Activated CD4-positive, alpha-beta T cell treated with anti-CD3 and anti-CD28 coated beads, Interleukin-2, amount 10 ng/mL, durations not matched to agents 7 days and 5 days (primary cell): ENCODE measurements at places on chromosomes 12 and 14. TPM values are rescaled to one million over a fixed set of nuclear protein-coding genes. Genes with fewer than 3 reads are reported as not detected.

Gene NKX2-1
- total RNA-seq = not detected

Gene RNASE2
- total RNA-seq = not detected

GRCh38 chr14:101116486-101117130, 213.1 kb upstream of the RTL1 start:
- no peak overlapping the region for H3K27ac ChIP-seq
- no peak overlapping the region for H3K4me3 ChIP-seq
- no peaks in the 10 kb centered on the region for H3K36me3 ChIP-seq
- H3K27me3 ChIP-seq = peaks cover 5% of the 10 kb centered on the region

DNA sequence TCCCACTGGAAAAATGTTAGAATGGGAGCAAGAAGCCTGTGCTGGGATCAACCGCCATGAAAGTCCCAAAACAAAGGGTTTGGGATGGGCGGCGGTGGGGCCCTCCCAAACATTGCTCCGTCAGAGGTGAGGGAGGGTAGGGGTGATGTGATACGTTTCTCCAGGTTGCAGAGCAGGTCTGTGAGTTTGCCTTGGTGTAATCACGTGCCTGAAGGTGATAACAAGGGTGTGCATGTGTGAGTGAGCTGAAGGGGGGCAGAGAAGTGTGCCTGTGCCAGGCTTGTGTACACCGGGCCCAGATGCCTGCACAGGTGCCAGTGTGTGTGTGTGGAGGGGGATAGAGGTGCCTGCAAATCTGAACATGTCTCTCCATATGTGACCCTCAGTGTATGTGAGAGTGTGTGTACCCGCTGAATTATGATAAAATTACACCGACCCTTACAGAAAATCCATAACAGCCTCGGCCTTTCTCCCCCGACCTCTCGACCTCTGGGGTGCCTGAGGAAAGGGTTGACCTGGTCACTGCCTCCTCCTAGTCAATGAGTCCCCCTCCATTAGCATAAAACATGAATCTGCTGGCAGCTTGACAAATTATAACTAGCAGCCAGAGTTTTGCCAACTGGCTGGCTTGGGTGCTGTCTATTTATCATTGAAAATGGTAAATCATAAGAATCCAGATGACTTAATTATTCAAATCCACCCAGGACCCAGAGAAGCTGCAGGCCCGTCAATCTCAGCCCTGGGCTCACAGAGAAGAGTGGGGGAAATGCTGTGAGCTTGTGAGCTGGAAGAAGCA, 55.6 kb downstream of the SMUG1 start:
- DNase-seq = no peak
- H3K27me3 ChIP-seq = peaks cover 69% of the 10 kb centered on the region
- no peak overlapping the region for H3K27ac ChIP-seq

- DNase-seq = peak; percentile 28
- peak overlapping the region; percentile 78 for H3K27ac ChIP-seq
- H3K27me3 ChIP-seq = peaks cover 50% of the 10 kb centered on the region
- peaks cover 5% of the 10 kb centered on the region for H3K36me3 ChIP-seq
These were observed 417 bp downstream of the GLS2 start for GRCh38 chr12:56487448-56488040.

DNA sequence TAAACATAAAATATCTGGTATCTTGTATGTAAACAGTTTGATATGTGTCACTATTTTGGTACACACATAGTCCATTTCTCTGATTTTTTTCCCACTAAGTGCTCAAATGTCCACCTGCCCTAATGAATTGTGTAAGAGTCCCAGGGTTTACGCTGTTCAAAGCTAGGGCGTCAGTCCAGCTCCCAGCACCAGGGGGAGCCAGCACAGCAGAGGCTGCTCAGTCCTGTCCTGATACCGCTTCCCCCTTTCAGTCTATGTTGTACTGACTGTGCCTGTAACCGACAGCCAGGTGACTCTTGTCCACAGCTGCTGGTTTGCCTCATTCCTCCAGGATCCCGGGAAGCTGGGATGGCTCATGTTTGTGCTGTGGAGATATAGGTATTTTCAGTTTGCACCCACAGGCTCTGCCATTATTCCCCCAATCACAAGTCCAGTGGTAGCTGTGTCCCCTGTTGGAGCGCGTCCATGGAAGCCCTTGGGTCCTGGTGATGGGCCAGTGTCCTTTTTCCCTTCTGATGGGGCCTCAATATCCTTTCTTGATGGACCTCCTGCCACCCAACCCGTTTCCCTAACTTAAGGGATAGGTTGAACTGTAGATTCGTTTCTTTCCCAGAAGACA, 242.0 kb downstream of the NEDD1 start:
- H3K4me3 ChIP-seq = no peak overlapping the region
- no peak overlapping the region for H3K27ac ChIP-seq
- H3K4me1 ChIP-seq = peaks cover 4% of the 10 kb centered on the region
- no peaks in the 10 kb centered on the region for H3K36me3 ChIP-seq
- H3K27me3 ChIP-seq = peaks cover 8% of the 10 kb centered on the region
- DNase-seq = peak; percentile 60

DNA sequence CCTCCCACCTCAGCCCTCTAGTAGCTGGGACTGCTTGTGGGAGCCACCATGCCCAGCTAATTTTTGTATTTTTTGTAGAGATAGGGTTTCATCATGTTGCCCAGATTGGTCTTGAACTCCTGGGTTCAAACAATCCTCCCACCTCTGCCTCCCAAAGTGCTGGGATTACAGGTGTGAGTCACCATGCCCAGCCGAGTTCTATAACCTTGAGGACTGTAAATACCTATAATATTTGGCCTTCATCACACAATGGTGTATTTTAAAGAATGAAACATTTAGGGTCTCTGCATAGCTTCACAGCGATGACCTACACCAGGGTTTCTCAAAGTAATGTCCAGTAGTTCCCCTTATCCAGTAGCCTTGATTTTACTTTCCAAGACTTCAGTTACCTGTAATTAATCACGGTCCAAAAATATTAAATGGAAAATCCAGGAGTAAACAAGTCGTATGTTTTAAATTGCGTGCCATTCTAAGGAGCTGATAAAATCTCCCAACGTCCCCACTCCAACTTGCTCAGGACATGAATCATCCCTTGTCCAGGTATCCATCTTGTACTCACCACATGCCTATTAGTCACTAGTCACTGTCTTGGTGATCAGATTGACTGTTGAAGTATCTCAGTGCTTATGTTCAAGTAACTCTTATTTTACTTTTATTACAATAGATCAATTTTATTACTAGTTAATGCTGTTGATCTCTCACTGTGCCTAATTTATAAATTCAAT, 368.2 kb downstream of the BTG1 start:
- H3K27ac ChIP-seq = no peak overlapping the region
- no peak overlapping the region for H3K4me3 ChIP-seq
- peaks cover 3% of the 10 kb centered on the region for H3K36me3 ChIP-seq

- H3K27me3 ChIP-seq = no peaks in the 10 kb centered on the region
- no peak overlapping the region for H3K4me3 ChIP-seq
- no peaks in the 10 kb centered on the region for H3K36me3 ChIP-seq
- H3K27ac ChIP-seq = no peak overlapping the region
- no peak for DNase-seq
- H3K4me1 ChIP-seq = no peaks in the 10 kb centered on the region
These were observed 408.9 kb upstream of the FBXO33 start for GRCh38 chr14:39841088-39841487.

GRCh38 chr12:124388679-124389137, 93.8 kb downstream of the RFLNA start:
- H3K4me1 ChIP-seq = peaks cover 36% of the 10 kb centered on the region
- no peak overlapping the region for H3K27ac ChIP-seq
- no peaks in the 10 kb centered on the region for H3K27me3 ChIP-seq

GRCh38 chr12:5500331-5500659, 68.4 kb downstream of the NTF3 start:
- no peaks in the 10 kb centered on the region for H3K36me3 ChIP-seq
- no peak overlapping the region for H3K4me3 ChIP-seq
- peaks cover 8% of the 10 kb centered on the region for H3K27me3 ChIP-seq
- DNase-seq = no peak
- no peak overlapping the region for H3K27ac ChIP-seq

DNA sequence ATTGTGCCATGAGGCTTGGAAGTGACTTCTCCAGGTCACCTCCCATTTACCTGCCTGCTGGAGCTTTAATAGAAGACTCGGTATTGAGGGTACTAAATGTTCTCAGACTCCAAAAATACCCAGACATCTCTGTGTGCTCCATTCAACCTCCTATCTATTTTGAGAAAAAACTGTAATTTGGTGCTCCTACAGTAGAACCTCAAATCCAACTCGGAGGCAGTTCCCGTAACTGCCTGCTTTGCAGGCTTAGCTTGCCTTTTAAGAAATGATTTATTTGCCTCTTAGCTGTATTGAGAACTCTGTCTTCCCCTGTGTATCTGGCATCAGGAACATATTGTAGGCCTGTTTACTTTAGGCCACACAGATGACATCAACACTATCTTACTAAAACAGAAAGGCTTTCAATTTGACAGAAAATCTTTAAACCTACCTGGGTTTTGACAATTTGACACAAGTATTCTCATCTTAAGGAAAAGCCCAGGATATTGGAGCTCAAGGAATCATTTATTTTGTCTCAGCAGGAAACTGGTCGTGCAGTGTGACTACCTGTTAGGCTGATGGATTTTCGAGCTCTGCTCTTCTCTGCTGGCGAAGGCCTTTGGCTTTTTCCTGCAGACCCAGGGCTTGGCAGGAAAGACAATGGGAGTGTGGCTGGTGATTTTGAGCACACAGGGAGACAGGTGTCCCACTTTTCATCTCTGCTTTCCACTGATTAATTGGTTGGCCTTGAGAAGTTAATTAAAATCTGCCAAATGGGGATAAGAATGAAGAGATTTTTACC, 314.8 kb downstream of the SNAPC1 start:
- H3K36me3 ChIP-seq = no peaks in the 10 kb centered on the region
- H3K27me3 ChIP-seq = peaks cover 4% of the 10 kb centered on the region
- H3K4me1 ChIP-seq = peaks cover 20% of the 10 kb centered on the region
- DNase-seq = no peak

- no peak overlapping the region for H3K4me3 ChIP-seq
- H3K27ac ChIP-seq = no peak overlapping the region
- H3K36me3 ChIP-seq = peaks cover 9% of the 10 kb centered on the region
- H3K4me1 ChIP-seq = no peaks in the 10 kb centered on the region
- DNase-seq = no peak
These were observed 6.9 kb downstream of the SYCP3 start for GRCh38 chr12:101732318-101732717.

GRCh38 chr12:45557016-45557415, 172.5 kb upstream of the ARID2 start:
- DNase-seq = no peak
- no peak overlapping the region for H3K27ac ChIP-seq
- H3K4me1 ChIP-seq = peaks cover 1% of the 10 kb centered on the region
- no peak overlapping the region for H3K4me3 ChIP-seq
- H3K27me3 ChIP-seq = peaks cover 2% of the 10 kb centered on the region
- no peaks in the 10 kb centered on the region for H3K36me3 ChIP-seq

- peaks cover 2% of the 10 kb centered on the region for H3K4me1 ChIP-seq
- H3K27ac ChIP-seq = no peak overlapping the region
- H3K36me3 ChIP-seq = no peaks in the 10 kb centered on the region
- H3K27me3 ChIP-seq = peaks cover 13% of the 10 kb centered on the region
- H3K4me3 ChIP-seq = no peak overlapping the region
These were observed 19.6 kb upstream of the TMEM106C start for GRCh38 chr12:47943623-47944340.

GRCh38 chr12:6285063-6285477, 25.4 kb upstream of the PLEKHG6 start:
- peak; percentile 68 for DNase-seq
- H3K4me3 ChIP-seq = no peak overlapping the region
- H3K36me3 ChIP-seq = no peaks in the 10 kb centered on the region
- H3K27ac ChIP-seq = no peak overlapping the region

DNA sequence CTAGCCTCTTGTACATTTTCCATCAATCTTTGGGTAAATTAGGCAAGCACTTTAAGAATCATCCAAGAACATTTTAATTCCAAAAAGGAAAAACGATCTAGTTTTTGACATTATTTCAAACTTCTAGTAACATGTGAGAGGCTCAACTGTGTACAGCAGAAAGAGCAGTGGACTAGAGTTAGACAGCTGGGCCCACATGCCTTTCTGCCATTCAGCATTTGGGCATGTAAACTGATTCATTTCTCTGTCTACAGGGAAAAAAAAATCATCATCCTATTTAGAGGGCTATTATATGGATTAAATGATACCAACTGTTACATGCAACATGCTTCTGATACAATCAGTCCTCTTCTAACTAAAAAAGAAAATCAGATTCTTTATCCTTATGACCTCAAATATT, 17.7 kb downstream of the ATP2B1 start:
- H3K4me3 ChIP-seq = no peak overlapping the region
- H3K36me3 ChIP-seq = peaks cover 2% of the 10 kb centered on the region
- H3K4me1 ChIP-seq = peaks cover 4% of the 10 kb centered on the region
- H3K27me3 ChIP-seq = no peaks in the 10 kb centered on the region
- no peak for DNase-seq
- H3K27ac ChIP-seq = no peak overlapping the region

GRCh38 chr14:55349565-55349964, 62.1 kb downstream of the ATG14 start:
- H3K4me3 ChIP-seq = no peak overlapping the region
- DNase-seq = no peak
- peaks cover 27% of the 10 kb centered on the region for H3K36me3 ChIP-seq
- no peaks in the 10 kb centered on the region for H3K27me3 ChIP-seq
- H3K27ac ChIP-seq = no peak overlapping the region
